ENCODE measurements at places on chromosomes 2 and 18. TPM values are rescaled to one million over a fixed set of nuclear protein-coding genes. Genes with fewer than 3 reads are reported as not detected.

Gene GRP
- total RNA-seq, result not detected

Gene SLC16A14
- total RNA-seq, result 7.0 TPM

Gene HOXD12
- not detected for total RNA-seq

Gene ZSWIM2
- total RNA-seq, result not detected

Gene DTNA
- 10.7 TPM for total RNA-seq

Gene DSG2
- total RNA-seq, result 557 TPM

Gene GKN1
- total RNA-seq, result not detected

Gene CTLA4
- total RNA-seq, result not detected

Gene DNMT3A
- total RNA-seq, result 16.1 TPM

Gene PLCL1
- total RNA-seq, result under 0.01 TPM

Gene LYPD1
- 0.14 TPM for total RNA-seq

Gene PLB1
- total RNA-seq, result 0.34 TPM

Gene NFATC1
- total RNA-seq, result 1.0 TPM

Gene CCDC148
- total RNA-seq, result 0.34 TPM

Gene KATNAL2
- 3.9 TPM for total RNA-seq

Gene CNTNAP5
- total RNA-seq, result not detected

Gene KIF1A
- not detected for total RNA-seq

Gene TCF23
- not detected for total RNA-seq

Gene TBR1
- total RNA-seq, result not detected

Gene SATB2
- total RNA-seq, result 0.68 TPM

Gene ABCG5
- not detected for total RNA-seq

Gene KCNG2
- total RNA-seq, result not detected

Gene FHOD3
- 9.2 TPM for total RNA-seq

Gene RBM44
- 0.34 TPM for total RNA-seq

Gene RFTN2
- total RNA-seq, result 0.14 TPM

Gene HOXD9
- not detected for total RNA-seq

Gene ASB18
- not detected for total RNA-seq

Gene SP100
- 19.1 TPM for total RNA-seq

Gene GALNT14
- total RNA-seq, result 22.5 TPM

Gene PSMD1
- 109 TPM for total RNA-seq

Gene C2orf81
- total RNA-seq, result 0.85 TPM

Gene CHRND
- not detected for total RNA-seq

Gene FRZB
- under 0.01 TPM for total RNA-seq

Gene PPM1B
- 32.8 TPM for total RNA-seq

Gene POTEE
- total RNA-seq, result under 0.01 TPM

Gene ALPP
- total RNA-seq, result not detected

Gene FNDC4
- total RNA-seq, result 2.8 TPM

Gene SIX2
- total RNA-seq, result 11.6 TPM

Gene ALPI
- total RNA-seq, result not detected

Gene GDF7
- under 0.01 TPM for total RNA-seq

Gene COL3A1
- total RNA-seq, result under 0.01 TPM

Gene KIF5C
- total RNA-seq, result under 0.01 TPM
